ENCODE measurements at places on chromosomes 4 and X.

DNA sequence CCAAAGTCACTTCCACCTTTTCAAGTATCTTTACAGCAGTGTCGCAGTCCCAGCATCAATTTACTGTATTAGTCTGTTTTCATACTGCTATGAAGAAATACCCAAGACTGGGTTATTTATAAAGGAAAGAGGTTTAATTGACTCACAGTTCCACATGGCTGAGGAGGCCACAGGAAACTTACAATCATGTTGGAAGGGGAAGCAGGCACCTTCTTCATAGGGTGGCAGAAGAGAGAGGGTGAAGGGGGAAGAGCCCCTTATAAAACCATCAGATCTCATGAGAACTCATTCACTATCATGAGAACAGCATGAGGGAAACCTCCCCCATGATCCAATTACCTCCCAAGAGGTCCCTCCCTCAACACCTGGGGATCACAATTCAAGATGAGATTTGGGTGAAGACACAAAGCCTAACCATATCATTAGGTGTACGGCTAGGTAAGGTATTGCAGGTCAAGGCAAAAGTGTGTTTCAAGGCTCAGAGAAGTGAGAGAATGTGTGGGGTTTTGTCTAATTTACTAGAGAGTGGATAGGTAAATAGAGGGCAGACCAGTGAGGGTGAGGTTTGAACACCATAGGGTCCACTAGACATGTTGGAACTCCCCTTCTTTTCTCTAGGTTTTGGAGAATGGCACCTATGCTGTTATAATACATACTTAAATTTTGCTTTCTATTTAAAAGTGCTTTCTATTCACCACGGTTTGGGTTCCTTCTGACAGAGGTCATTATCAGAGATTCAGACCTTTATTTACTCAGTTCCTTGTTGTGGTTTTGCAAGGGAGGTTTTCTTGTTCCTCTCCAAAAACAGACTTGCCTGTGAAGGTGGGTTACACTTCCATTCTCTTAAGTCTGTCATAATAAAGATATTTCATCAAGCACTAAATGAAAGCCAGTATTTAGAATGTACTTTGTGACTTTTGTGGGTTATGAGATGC lies 186.6 kb downstream of the CPEB2 start:
- DNase-seq, result no peak

DNA sequence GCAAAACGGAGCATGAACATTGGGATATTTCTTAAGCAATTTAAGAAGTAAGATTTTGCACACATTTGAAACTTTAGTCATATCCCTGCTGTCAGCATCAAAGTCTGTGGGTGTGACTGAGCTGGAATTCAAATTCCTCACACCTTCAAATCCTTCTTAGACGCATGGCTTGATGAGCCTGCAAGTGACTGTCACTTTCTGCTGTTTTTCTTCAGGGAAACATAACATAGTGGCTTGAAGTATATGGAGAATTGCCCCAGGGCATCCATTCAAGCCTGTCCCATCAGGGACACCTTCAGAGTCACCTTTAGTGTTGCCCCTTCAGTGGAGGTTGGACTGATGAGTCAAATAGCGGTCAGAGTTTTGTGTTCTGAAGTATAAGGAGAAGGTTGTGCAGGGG lies 17.4 kb downstream of the FHDC1 start:
- DNase-seq, result peak; percentile 47

- no peak for DNase-seq
Observed at GRCh38 chr4:54187148-54187547, 41.9 kb upstream of the PDGFRA start.

- DNase-seq, result no peak
Observed at GRCh38 chrX:97224148-97224547, 340.4 kb downstream of the RPA4 start.

- no peak for DNase-seq
Observed at GRCh38 chr4:2671267-2671895, 84.8 kb downstream of the TNIP2 start.

DNA sequence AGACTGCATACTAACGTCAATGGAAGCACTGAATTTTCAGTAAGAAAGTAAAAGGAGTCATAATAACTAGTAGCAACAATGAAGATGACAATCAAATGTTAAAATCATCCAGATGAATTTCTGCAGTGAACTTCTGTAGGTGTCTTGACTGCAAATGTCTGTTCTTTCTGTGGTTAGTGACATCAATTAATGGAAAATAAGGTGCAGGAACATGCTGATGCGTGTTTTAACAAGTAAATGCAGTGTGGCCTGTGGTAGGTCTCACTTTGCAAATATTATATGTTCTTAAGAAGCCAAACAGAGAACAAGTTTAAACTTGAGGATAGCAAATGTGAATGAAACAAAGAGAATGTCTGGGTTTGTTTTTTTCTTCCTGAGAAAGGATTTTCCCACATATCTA lies 2.6 kb upstream of the DTHD1 start:
- no peak for DNase-seq

- DNase-seq, result no peak
Observed at GRCh38 chr4:39047681-39048080, 14.4 kb upstream of the KLHL5 start.

DNA sequence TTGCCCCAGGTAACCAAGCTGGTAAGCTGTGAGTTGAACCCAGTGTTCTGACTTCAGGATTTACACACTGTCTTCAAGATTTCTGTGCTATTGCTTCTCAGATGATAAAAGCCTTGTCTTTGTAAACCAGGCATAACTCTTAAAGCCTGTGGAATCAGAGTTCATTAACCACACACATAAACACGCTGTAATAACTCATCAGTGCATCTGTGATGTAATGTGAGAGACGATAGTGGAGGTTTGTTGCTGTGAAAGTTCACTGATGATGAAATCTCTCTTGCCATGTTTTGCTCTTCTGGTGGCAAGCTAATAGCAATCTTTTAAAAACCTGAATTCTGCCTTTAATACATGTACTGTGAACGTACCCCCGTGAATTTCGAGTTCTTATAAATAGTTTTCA lies 41.5 kb downstream of the CLCN4 start:
- no peak for DNase-seq

- DNase-seq, result no peak
Observed at GRCh38 chr4:67520141-67520540, 25.2 kb downstream of the CENPC start.

DNA sequence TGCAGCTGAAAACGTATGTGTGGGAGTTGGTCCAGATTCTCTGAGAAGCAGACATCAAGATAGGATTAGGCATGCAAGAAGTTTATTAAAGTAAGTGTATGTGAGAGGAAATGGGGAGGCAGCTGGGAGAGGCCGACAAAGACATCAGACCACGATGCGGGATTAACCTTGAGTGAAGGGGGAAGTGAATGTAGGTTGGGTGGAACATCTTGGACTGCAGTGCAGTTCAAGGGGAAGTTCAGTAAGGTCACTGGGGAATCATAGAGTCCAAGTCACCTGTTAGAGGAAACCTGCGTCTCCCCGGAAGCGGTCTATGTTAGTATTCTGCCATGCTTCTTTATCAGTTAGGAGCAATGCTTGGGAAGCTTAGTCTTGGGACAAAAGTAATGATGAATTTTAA lies 22.0 kb downstream of the CXCL8 start:
- no peak for DNase-seq

DNA sequence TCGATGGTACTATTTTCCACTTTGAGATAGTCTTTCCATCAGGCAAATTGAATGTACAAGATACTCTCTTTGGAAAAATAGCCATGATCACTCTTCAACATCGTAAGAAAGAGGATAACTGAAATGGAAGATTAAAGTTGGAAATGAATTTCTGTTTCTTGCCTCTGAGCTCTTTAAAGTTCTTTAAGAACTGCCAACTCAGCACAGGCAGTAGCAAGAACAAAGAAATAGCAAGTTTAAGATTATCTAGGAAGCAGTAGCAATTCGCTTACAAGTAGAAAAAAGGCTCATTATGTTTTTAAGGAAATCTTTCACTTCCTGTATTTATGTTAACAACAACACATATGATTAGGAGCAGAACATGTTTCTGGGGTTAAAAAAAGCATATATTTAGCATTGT lies 127.6 kb downstream of the CDS1 start:
- no peak for DNase-seq

- no peak for DNase-seq
Observed at GRCh38 chr4:154294652-154295350, 196.8 kb downstream of the DCHS2 start.

DNA sequence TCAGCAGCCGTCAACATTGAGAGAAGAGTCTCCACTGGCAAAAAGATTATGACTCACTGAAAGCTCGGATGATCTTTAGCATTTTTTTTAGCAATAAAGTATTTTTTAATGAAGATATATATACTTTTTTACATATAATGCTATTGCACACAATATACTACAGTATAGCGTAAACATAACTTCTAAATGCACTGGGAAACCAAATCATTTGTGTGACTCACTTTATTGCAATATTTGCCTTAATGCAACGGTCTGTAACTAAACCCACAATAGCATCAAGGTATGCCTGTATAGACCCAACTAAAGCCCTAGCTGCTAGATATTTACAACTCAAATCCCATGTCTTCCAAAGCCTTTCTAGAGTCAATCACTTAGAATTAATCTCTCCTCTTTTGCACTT lies 52.3 kb upstream of the EDNRA start:
- DNase-seq, result no peak

DNA sequence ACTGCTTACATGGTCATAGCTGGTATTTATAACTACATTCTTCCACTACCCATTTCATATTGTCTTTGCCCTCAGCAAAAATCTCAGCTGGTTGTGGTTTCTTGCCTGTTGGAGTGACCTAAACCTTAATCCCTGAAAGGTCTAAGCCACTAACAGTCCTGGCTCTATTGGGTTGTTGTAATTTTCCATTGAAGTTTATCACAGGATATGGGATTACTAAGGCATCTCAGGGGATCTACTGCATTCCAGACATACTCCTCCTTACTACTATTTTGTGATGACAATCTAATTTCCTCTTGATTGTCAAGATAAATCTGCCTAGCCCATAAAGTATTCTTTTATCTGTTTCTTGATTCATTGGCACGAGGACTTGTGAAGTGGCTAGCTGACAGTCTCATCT lies 6.2 kb upstream of the OSTC start:
- DNase-seq, result no peak

GRCh38 chr4:1090465-1091440 lies 22.6 kb downstream of the RNF212 start:
- DNase-seq, result no peak

GRCh38 chrX:133715715-133716114 lies 269.7 kb downstream of the GPC3 start:
- DNase-seq, result no peak

DNA sequence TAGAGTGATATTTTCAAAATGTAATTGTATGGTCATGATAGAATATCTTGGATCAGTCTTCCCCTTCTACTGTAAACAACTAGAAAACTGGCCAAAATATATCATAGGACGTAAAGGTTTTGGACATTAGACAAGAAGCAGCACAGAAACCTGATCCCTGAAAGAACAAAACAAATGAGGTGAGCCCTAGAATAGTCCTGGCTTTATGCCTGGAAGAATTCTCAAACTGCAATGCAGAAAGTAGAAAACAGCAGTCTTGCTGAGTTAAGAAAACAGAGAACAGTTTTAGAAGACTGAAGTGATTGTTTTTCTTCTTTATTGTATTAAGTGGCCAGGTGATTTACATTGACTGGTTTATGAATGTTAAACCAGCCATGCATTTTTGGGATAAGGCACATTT lies 19.5 kb downstream of the NSUN7 start:
- DNase-seq, result no peak

DNA sequence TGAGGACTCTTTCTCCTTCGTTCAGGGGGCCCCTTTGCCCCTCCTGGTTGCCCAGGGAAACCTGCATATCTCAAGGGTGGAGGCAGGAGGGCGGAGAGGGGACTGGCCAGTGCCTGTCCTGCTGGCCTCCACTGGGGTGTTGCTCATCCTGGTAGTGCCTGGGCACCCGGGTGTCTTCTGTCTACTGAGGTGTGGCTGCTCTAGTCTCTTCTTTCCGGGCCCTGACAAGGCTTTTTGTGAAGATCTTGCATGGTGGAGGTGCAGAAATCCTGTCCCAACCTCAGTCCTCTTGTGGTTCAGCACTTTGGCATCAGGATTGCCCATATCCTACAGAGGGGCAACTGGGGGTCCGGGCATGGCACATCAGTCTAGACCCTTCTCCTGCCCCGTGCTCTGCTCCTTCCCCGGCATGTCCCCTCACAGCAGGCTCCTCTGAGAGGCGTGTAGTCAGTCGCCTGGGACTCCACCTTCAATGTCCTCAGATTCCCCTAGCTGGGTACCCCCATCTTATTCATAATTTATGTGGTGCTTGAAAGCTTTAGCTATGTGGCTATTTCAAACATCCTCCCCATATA lies 1.9 kb downstream of the CCDC110 start:
- DNase-seq, result no peak

DNA sequence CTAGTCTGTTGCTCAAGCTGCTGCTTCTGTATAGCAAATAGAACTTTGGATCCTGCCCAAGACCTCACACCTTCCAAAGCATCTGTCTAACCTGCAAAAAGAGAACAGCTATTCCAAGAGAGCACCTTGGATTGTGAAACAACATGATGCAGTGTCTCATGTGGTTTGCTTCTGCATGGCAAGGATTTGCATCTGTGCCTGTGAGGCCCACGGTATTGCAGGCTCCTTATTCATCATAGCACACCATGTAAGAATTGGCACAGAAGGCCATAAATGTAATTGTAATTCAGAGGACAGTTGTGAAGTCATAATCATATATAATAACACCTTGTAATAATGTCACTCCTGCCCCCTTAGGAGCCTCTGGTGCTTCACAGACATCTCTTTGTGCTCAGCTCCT lies 147.1 kb downstream of the ZNF674 start:
- no peak for DNase-seq

- no peak for DNase-seq
Observed at GRCh38 chr4:158209825-158210807, at the start of gene TMEM144. Gene TMEM144 (plus strand): TSS chr4:158210486. CDS start chr4:158212668, 2,182 bp downstream.

GRCh38 chr4:112251019-112251643 lies 19.5 kb downstream of the AP1AR start:
- DNase-seq, result no peak

DNA sequence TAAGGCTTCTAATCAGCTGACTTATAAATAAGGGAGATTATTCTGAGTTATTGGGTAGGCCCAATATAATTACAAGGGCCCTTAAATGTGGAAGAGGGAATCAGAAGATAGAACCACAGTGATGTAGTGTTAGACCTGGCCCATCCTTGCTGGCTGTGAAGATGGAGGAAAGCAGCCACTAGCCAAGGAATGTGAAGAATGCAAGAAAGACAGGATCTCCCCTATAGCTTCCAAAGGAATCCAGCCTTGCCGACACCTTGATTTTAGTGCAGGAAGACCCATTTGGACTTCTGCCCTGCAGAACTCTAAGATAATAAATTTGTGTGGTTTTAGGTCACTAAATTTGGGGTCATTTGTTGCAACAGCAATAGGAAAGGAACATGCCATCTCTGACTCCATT lies 150.6 kb downstream of the SPATA18 start:
- no peak for DNase-seq

- DNase-seq, result no peak
Observed at GRCh38 chr4:25667931-25668557, 12.4 kb downstream of the SLC34A2 start.

DNA sequence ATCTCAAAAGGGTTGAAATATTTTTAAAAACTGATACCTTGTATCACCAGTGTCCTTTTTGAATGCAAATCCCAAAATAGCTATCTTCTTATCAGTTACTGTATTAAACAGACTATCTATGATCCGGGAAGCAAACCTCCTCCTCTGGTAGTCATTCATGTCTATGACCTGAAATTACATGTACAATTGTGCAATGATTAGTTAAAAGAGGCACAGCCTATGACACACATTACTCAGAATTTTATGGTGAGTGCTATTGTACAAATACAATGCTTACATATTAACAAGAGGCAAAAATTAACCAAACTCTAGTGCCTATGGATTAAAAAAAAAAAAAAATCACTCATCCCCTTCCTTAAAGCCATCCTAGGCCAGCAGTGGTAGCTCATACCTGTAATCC lies 21.7 kb downstream of the UGDH start:
- DNase-seq, result no peak
